ENCODE measurements at places on chromosomes 6 and 20. TPM values are rescaled to one million over a fixed set of nuclear protein-coding genes. Genes with fewer than 3 reads are reported as not detected.

DNA sequence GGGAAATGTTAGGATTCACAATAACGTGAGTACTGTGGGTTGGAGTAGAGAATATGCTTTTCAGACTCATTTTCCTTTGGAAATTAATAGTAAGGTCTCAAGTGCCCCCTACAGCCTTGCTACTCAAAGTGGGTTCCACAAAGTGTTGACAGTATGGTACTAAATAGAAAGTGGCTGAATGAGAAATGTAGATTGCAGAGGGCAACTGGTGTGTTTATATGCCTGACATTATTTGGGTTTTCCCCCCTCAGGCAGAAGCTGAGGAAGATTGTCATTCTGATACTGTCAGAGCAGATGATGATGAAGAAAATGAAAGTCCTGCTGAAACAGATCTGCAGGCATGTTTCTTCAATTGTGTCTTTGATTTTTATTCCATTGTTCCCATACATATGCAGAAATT, 5.6 kb downstream of the FBXO9 start:
- DNase-seq, result no peak

GRCh38 chr6:112253841-112254816, at the start of gene LAMA4:
Gene LAMA4 (minus strand): TSS chr6:112254567. CDS start chr6:112254150, 417 bp downstream.
- DNase-seq, result peak; percentile 59

DNA sequence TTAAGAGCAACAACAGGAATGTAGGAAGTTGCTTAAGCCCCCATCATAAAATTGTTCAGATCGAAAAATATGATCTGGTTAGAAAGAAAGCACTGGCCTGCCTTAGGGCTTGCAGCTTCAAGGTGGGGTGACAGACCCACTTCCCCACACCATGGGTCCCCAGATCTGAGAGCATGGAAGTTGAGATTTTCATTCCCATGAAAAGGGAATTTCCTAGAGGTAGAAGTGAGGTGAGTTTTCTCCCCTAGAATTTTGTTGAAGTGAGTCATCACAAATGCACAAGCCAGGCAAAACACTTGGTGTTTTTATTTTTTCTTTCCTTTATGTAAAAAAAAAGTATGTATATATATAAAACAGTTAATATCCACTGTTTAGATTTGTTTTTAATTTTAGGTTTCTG, 213.6 kb upstream of the SUPT3H start:
- DNase-seq, result no peak

DNA sequence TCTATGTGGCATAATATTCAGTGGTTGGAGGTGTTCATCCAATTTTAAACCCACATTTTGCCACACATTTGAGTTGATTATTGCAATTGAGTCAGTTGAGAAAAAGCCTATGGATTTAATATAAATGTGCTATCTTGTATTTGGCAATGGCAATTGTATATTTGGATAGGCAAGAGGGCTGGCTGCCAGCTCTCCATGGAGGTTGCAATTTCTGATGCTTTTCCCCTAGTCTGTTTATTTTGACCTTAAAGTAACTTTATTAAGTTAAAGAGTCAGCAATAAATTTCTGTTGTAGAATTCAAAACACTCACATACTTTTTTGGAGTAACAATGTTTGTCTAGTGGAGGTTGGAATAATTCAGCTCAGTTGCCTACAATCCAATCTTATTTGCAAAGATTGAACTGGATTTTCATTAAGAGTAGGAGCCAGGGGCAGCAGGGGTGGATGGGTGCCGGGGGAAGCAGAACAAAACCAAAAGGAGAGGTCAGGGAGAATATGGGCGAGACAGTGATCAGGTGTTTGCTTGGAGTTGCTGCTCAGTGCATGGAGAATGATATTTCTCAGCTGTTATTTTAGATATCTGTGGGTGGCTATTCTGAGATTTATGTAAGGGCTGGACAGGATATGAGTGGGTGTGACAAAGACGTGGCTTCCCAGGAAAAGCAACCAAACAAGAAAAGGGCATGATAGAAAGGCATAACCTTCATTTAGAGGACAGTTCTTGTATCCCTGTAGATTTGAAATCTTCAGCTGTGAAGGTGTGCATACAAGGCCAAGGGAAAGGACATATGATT, 163.0 kb downstream of the HDGFL1 start:
- DNase-seq, result no peak

DNA sequence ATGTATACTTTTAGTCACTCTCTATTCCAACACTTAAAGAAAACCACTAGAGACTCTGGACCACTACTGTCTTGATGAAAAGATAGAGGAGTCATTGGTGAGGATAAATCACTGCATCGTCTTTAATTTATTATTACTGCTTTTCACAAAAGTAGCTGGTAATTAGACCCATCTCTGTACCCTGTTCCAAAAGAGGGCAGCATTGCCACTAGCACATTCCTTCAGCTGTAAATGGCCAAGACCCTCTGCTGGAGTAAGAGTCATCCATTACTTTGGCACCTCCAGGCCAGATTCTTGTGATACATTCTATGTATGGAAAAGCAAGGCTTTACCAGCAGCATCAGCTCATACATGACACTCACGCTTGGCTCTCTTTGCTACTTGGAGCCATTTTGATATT, 49.5 kb upstream of the PREP start:
- DNase-seq, result no peak

Gene EPB41L1
- total RNA-seq, result 35.8 TPM
